HuH-7 (cell line): ENCODE measurements at places on chromosomes 1 and 21.

DNA sequence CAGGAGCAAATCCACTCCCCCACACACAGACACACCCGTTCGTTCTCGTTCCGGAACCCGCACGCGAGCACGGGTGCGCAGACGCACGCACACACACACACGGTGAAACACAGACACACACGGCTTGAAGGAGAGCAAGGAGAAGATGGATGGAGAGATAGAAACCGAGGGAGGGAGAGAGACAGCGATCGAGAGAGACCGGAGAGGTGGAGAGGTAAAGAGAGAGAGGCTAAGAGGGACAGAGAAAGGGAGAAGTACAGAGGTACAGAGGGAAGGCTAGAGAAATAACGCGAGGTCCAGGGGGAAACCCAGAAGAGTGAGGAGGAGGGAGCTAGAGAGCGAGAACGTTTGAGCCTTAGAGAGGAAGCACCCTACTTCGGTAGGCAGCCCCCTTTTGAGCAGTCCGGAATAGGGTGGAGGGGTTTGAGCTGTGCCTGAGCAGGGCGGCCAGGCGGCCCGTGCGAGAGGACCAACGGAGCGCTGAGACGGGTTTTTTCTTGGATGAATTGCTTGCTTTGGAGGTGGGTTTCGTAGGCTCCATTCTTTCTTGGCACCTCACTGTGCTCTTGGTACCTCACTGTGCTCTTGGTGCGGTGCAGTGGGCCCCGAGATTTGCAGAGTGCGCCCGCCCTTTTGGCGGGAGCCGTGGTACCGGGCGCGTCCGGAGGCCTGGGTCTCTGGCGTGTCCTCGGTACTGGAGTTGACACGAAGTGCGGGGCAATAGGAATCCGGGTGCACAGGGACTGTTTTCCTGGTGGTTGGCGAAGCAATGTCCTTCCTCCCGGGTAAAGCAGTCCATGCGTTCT is 88.4 kb upstream of the RHOU start:
- DNase-seq = peak; percentile 29

GRCh38 chr1:1748686-1749321 is 24.6 kb upstream of the CDK11A start:
- peak; percentile 47 for DNase-seq

DNA sequence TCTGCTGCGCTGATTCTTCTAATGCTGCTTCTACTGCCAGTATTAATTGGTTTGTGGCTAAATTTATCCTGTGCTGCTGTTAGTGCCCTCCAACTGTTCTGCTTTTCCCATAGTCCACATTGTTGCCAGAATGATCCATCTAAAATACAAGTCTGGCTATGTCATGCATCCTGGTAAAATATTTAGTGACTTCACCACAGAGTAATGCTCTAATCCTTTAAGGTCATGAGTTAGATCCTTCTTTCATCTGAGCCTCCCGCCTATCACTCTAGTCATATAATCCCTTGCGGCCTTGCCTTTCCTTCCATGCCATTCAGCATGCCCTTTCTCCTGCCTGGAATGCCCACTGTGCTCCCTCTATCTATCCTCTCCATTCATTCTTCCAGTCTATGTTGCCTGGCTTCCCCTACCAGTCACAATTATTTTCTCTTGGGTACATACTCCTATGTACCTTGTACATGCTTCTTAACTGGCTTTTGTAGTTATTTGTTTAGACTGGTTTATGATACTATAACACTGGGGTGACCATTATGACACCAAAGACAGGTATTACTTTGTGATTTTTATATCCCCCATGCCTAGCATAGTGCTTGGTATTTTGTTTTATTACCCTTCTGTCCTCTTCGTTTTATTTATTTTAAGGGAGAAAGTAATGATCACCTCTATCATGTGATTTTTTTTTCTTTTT is 144.0 kb downstream of the MAGI3 start:
- DNase-seq = no peak

DNA sequence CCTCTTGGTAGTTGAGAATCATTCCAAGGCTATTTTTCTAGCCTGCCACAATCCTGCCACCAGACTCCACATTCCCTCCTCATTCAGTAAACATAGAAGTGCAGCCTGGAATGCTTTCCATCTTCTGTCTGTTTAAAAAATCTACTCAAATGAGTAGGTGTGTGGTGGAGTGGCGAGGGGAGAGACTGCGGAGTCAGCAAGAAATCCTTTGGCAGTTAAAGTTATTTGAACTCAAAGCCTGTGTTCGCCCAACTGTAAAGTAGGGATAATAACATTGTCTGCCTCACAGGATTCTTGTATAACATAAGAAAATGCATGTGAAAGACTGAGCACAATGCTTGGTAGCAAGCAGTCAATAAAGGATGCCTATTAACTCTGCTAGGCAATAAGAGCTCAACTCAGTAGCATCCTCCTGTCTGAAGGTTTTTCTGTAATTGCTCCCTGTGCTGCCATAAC is 22.2 kb upstream of the DPT start:
- no peak for DNase-seq

- DNase-seq = no peak
Observed at GRCh38 chr1:99457381-99458165, 188.3 kb upstream of the PALMD start.

DNA sequence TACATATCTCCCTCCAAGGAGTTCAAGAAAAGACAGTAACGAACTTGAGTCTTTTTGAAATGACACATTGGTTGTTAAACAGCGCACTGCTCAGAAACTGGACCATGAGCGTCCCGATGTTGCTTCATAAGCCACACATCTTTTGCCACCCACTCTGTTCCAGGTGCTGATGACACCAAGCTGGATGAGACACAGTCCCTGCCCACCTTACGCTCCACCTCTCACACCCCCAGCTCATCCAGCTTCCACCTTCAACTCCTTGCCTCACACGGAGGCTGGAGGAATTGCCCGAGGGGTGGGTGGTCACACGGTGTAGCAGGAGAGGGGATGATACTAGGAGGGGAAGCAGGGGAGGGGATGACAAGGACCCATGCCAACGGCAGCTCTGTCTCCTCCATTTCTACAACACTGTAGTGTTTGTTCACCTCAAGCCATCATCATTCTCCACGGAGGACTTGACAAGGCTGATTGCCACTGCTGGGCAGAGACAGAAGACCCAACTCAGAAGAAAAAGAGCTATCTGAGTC is 148.5 kb upstream of the TNR start:
- no peak for DNase-seq

DNA sequence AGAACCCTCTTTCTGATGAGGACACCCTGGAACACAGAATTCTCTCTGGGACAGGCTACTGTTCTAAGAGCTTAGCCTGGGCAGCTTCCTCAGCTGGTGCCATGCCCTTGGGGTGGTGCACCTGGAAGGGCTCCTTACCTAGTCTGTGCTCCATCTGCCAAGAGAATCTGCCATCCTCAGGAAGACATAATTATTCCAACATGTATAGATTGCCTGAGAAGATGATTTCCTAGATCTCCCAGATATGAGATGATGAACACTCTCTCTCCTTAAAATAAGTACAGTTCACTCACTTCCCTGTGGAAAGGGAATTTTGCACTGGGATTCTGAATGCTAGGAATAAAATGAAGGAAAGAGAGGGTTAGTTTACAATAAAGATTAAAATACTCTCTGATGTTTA is 87.6 kb downstream of the NENF start:
- DNase-seq = no peak

GRCh38 chr1:70504176-70504820 is 93.2 kb downstream of the CTH start:
- DNase-seq = no peak

GRCh38 chr1:215526147-215526845 is 40.8 kb upstream of the KCTD3 start:
- peak; percentile 11 for DNase-seq

- DNase-seq = peak; percentile 83
Observed at GRCh38 chr1:154998818-154999570, 3.6 kb upstream of the ZBTB7B start.

- peak; percentile 47 for DNase-seq
Observed at GRCh38 chr1:96596226-96596922, 125.2 kb upstream of the PTBP2 start.

DNA sequence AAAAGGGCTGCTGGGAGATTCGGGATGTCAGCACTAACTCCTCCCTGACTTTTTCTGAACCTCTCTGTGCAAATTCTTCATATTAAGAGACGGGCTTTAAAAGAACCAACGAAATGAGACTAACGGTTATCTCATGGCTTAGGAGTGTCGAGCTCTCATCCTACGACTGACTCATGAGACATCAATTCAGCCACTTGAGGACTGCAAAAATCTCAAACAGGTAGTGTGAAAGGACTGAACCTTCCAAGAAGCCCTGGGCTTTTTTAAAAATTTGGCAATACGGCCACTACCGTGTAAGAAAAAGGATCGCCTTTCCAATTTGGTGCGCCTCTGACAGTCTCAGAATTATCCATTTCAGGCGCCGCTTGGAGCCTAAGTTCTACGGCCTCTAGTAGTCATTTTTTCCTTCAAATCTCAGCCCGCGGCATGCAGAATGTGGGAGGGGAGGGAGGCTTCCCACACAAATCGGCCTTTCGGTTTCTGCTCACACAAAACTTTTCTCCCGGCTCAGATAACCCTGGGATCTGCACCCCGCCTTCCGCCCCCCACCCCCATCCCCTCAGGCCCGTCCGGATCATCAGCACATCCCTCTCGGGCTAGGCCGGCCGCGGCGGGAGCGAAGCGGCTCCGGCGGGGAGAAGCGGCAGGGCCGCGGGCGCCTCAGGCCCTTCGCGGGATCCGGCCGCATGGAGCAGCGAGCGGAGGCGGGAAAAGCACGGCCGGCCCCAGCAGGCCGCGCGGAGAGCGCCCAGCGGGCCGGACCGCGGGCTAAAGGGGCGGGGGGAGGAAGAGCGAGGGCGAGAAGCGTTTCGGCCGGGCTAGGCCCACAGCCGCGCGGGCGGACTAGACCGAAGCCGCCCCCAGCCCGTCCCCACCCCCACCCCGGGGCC is 618 bp downstream of the HNRNPR start:
- no peak for DNase-seq

GRCh38 chr21:40835184-40835694 is 11.7 kb downstream of the DSCAM start:
- DNase-seq = no peak

- DNase-seq = peak; percentile 56
Observed at GRCh38 chr1:15684042-15684461, at the start of gene PLEKHM2. TSS of gene PLEKHM2 (plus strand) at chr1:15684320. CDS start at chr1:15684559, 239 bp downstream.

GRCh38 chr1:54404939-54405897 is 976 bp downstream of the SSBP3 start:
- DNase-seq = peak; percentile 33

- DNase-seq = no peak
Observed at GRCh38 chr1:205766038-205766437, 9.2 kb downstream of the RAB29 start.

DNA sequence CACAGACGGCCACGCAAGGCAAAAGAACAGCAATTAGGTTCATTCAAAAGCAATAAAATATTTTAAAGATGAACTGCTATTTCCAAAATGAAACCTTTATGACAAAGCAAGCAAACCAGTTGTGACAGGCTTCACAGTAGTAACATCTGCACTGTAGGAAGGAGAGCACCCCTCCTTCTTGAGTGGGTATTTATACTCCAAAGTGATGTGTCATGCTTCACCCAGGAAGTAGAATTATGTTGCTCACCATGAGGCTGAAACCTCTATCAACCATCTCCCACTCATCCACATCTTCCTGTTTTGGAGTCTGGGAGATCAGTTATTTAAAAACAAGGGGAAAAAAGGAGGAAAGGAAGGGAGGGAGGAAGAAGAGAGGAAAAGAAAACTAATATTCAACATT is 885 bp downstream of the OR2T10 start:
- no peak for DNase-seq

DNA sequence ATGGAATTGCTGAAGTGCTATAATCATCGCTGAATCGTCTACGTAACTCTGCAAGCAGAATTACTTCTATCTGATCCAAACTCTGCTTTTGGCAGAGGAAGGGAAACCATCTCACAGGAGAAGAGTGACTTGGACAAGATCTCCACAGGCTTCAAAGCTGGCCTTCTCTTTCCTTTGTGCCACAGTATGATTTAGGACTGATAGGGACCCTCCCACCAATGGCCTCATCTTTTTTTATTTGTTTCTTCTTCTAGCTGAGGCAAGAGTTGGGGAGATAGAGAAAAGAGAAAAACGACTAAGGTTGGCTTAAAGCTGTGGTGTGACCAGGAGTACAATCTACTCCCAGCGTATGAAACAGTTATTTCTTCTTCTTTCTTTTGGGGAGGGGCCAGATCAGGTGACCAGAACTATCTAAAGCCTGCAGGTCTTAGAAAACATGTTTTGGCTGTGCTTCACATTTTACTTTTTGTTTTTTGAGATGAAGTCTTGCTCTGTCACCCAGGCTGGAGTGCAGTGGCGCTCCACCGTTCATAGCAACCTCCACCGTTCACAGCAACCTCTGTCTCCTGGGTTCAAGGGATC is 35.0 kb downstream of the ZNF496 start:
- no peak for DNase-seq

DNA sequence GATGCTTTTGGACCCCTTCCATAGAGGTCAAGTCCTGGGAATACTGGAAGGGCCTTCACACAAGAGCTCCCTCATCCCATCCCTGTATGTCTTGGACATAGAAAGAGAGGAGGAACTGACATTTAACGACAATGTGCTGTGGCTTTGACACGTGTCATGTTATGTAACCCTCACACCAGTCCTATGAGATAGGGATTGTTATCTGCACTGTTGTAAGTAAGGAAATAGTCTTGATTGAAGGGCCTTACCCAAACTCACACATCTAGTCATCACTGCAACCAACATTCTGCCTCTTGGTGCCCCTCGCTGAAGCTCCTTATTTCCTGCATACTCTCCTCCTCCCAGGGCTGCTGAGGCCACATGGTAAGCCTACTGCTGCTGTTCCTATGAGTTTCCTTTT is 63.7 kb upstream of the ANGPTL1 start:
- DNase-seq = no peak

- DNase-seq = no peak
Observed at GRCh38 chr1:214557952-214558735, 6.7 kb upstream of the PTPN14 start.

GRCh38 chr1:155976062-155976912 is 2.1 kb downstream of the ARHGEF2 start:
- no peak for DNase-seq

- no peak for DNase-seq
Observed at GRCh38 chr1:90854397-90854924, 137.4 kb upstream of the BARHL2 start.

DNA sequence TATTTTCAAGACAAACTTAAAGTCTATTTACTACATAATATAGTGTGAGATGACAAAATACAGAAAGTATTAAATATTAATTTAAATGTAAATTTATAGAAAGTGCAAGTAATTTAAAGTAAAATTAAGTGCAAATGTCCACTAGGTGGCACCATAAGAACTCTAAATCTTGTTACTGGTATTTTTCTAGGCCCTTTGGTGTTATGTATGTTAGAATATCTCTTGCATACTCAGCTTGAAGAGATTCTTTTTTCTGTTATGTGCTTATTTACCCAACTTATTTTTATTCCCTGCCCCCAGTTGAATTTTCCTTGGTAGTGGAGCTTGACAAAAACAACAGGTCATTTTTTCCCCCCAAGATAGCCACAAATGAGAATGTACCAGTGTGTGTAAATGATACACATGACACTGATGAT is 71.5 kb downstream of the RPS6KC1 start:
- no peak for DNase-seq

- DNase-seq = no peak
Observed at GRCh38 chr1:204407295-204407971, 4.2 kb downstream of the PPP1R15B start.

GRCh38 chr1:168261390-168261789 is 19.3 kb upstream of the TBX19 start:
- DNase-seq = no peak
